ENCODE measurements at places on chromosomes 16 and 17.

GRCh38 chr16:82062645-82063058 is 27.6 kb downstream of the HSD17B2 start:
- DNase-seq: no peak

GRCh38 chr16:31385680-31386079 is 7.5 kb upstream of the ITGAD start:
- no peak for DNase-seq

DNA sequence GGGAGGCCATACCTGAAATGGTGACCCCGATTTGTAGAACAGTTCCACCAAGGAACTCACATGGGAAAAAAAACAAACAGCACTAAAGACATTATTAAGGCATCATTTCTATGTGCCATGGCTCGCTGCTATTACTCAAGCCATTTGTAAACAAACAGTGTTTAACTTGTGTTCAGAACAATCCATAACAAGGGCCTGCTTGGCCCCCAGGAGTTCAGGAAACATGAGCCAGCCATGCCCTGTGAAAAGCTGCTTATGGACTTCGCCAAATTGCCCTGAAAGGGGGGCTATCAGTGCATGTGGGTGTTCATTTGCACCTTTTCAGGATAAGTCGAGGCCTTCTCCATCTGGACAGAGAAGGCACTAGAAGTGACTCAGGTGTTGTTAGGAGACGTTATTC is 8.0 kb downstream of the POLR3K start:
- no peak for DNase-seq

DNA sequence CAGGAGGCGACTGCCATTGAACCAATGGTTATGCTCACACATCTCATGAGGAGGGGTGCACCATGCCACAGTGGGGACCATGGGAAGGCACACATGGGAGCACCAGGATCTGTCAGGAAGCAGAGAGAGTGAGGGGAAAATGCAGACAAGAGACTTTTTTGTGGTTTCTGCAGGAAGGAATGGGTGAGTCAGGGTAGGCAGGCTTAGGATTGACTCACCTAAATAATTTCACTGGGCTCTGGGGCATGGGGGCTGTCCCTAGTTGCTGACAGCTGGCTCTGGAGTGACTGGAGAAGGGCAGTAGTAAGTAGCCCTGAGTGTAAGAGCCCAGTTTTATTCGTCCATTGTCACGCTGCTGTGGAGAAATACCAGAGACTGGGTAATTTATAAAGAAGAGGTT is 202.4 kb downstream of the AXIN2 start:
- no peak for DNase-seq

DNA sequence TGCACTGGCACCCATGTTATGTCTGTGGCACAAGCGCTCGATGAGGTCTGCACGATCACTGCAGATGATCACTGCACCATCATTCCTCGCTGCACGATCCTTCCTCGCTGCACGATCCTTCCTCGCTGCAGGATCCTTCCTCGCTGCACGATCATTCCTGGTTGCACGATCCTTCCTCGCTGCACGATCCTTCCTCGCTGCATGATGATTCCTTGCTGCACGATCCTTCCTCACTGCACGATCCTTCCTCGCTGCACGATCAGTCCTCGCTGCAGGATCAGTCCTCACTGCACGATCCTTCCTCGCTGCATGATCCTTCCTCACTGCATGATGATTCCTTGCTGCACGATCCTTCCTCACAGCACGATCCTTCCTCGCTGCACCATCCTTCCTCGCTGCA is 29.3 kb downstream of the METRNL start:
- no peak for DNase-seq

DNA sequence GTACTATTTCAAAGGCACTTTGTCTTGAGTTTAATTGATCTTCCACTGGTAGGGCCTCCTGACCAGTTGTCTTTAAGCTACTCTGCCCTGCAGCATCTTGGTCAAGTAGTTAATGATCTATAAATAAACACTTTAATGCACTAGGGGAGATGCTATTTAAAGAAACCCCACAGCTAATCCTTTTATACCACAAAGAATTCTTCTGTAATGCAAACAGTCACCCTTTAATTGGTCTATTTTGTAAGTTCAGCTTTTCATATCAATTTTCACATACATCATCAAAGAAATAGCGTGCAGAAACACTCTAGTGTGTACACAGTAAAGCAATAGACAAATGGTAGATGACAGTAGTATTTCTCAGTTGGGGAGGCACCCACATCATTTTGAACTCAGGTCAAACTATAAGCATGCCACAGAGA is 70.3 kb downstream of the PMP22 start:
- no peak for DNase-seq

GRCh38 chr16:68935008-68935407 is 91.7 kb downstream of the TANGO6 start:
- DNase-seq: no peak

DNA sequence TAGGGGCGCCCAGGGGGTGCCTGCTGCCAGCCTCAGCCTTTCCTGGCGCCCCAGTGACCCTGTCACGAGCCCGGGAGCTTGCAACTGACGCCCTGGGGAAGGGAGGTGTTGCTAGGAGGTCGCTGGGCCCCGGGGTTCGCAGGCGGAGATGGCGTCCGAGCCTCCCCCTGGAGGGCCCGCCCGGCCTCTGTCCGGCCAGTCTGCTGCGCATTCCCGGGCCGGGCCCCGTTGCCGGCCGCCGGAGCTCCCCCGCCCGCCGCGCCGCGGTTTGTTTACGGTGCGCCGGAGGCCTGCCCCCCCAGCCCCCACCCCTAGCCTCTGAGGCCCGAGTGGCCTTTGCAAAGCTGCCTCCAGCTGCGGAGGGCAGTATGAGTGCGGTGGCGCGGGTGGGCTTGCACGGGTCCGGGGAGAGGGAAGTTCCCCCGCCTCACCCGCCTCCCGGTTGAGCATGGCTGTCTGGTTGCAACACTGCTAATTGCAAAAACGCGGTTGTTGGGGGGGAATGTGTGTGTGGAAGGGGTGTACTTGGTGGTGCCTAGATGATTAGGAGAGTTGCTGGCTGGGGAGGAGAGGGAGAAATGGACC is 514 bp downstream of the THRA start:
- no peak for DNase-seq

DNA sequence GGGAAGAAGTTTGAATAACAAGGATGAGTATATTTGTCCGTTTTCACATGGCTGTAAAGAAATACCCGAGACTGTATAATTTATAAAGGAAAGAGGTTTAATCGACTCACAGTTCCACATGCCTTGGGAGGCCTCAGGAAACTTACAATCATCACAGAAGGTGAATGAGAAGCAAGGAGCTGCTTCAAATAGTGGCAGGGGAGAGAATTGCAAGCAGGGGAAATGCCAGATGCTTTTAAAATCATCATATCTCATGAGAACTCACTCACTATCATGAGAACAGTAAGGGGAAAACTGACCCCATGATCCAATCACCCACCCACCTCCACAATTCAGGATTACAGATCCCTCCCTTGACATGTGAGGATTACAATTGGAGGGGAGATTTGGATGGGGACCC is 212.8 kb upstream of the CDH8 start:
- DNase-seq: no peak

DNA sequence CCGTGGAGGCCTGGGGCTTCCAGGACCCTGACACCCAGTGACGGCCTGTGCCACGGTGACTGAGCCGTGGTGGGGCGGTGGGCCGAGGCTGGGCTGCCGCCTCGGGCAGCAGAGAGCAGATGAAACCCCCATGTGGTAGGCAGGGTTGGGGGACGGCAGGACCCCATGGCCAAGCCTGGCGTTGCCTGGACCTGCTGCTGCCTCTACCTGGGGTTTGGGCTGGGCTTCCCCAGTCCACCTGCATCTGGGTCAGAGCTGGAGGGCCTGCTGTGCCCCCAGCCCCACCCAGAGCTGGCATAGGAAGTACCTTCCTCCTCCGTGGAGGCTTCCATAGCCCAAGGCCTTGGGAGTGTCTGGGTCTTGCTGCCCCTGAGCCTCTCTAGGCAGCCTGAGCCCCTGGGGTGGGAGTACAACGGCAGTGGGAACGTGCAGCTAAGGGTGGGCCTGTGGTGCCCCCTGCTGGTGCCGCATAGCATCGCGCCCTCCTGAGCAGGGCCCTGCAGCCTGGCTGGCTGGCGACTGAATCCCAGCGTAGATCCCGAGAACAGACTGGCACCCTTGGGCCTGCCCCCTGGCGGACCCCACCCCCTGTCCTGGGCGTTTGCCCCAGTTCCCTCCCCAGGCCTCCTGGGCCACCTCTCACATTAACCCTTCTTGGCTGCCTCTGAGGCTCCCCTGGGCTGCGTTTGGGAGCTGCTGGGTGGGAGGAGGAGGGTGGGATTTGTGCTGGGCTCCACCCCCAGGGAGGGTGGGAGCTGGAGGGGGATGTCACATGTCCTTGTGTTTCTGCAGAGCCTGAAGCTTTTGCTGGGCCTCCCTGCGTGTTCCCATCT is 12.6 kb upstream of the ATP6V0C start:
- DNase-seq: peak; percentile 73

GRCh38 chr17:62693616-62694409 is 66.3 kb downstream of the MRC2 start:
- DNase-seq: no peak

DNA sequence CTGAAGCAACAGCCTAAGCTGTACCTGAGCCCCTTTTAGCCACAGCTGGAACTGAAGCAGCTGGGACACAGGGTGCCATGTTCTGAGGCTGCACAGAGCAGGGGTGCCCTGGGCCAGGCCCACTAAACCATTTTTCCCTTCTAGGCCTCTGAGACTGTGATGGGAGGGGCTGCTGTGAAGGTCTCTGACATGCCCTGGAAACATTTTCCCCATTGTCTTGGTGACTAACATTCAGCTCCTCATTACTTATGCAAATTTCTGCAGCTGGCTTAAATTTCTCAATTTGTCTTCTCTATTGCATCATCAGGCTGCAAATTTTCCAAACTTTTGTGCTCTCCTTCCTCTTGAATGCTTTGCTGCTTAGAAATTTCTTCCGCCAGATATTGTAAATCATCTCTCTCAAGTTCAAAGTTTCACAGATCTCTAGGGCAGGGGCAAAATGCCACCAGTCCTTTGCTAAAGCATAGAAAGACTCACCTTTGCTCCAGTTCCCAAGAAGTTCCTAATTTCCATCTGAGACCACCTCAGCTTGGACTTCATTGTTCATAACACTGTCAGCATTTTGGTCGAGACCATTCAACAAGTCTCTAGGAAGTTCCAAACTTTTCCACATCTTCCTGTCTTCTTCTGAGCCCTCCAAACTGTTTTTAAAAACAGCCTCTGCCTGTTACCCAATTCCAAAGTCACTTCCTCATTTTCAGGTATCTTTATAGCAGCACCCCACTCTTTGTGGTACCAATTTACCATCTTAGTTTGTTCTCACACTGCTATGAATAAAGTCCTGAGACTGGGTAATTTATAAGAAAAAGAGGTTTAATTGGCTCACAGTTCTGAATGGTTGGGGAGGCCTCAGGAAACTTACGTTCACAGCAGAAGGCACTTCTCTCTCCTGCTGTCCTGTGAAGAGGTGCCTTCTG is 49.8 kb downstream of the TMEM100 start:
- DNase-seq: no peak

DNA sequence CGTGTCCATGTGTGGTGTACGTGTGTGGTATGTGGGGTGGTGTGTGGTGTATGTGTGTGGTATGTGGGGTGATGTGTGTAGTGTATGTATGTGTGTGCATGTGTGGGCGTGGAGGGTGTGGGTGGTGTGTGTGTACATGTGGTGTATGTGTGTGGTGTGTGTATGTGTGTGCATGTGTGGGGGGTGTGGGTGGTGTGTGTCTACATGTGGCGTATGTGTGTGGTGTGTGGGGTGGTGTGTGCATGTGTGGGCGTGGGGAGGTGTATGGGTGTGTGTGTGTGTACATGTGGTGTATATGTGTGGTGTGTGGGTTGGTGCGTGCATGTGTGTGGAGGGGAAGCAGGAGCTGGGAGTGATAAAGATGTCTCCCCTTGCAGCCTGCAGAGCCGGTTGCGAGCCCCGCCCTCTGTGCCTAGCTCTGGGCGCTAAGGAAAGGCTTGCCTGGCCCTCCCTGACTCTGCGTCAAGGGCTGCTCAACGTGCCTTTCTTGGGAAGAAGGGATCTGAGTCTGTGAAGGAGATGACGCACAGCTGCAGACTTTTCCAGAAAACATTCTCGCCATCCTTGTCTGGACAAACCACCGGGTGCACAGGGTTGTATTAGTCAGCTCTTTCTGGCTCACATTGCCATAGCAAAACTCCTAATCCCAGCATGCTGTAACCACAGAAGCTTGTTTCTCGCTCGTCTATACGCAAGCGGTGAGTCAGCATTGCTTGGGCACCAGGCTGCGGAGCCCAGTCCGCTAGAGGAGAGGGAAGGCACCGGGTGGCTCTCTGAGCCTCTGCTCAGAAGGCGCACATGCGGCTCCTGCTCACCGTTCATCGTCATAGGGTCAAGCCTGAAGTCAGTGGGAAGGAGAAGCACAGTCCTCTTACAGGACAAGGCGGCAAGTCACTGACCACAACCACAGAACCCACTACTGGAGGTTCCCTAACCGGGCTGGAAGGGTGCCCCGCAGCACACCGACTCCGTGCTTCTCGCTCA is 2.0 kb upstream of the CD300H start:
- DNase-seq: no peak

GRCh38 chr17:82697808-82698064 is 762 bp downstream of the RAB40B start:
- no peak for DNase-seq

GRCh38 chr17:48064638-48065037 is 16.5 kb downstream of the NFE2L1 start:
- DNase-seq: no peak

DNA sequence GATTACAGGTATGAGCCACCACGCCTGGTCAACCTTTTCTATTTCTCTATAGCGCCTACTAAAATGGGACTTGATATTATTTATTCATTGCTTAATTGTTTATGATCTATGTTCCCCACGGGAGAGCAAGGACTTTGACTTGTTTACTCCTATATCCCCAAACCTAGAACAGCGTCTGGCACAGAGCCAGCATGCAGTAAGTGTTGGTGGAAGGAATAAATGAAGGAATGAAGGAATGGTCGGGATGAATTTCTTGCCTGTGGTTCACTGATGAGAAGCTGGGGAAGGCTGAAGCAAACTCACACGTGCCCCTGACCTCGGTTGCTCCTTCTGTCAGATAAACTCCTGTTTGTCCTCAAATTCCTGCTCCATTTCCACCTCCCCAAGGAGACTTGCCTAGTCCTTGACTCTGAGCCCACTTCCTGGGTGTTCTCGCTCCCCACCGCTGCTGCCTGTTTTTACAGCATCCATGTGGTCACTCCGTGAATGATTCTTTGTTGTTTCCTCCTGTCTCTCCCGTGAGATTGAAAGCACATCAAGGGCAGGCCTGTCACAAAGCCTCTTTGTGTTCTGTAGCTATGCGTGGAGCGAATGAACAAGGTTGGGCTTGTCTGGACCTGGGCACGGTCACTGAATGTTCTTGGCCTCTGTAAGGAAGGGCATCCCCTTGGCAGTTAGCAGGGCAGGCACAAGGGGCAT is 17.3 kb downstream of the C17orf100 start:
- DNase-seq: no peak

- no peak for DNase-seq
Measured at GRCh38 chr17:78882540-78883088, 20.4 kb downstream of the CEP295NL start.
